ENCODE measurements at places on chromosomes 11 and 22.

- peak; percentile 30 for DNase-seq
These were observed 1.1 kb downstream of the PANX1 start for GRCh38 chr11:94129512-94130297.

GRCh38 chr22:27296091-27296675, 505.4 kb downstream of the MN1 start:
- no peak for DNase-seq

DNA sequence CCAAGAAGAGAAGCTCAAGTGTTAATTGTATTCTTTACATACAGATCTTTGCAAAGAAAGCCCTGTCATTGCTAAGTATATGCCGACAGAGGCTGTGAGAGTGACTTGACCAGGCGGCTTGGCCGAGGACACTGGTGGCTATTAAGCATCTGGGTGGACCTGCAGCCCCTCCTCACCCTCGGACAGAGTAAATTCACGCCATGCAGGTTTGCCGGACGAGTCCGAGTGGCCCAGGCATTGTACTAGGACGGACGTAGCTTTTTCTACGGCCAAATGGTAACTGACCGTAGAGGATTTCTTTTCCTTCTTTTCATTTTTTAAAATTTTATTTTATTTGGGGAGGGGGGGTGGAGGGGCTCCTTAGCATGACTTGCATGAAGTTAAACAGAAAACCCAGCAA, 47.0 kb downstream of the KCNC1 start:
- no peak for DNase-seq

DNA sequence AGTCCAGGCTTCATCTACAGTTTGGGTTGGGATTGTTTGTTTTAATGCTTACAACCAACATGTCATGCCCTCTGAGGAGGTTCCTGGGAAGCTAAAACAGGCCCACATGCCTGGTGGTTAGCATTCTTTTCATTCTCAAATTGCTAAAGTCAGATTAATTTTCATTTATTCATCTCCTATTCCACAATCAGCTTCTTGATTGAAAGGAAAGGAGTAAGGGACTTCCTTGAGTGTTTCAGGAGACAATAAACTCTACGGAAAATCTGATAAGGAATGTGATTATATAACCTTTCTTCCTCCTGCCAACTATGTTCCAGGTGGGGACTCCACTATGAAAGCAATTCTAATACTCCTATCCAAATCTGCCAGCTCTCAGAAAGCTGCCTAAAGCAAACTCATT, 30.8 kb downstream of the MRTFA start:
- no peak for DNase-seq

DNA sequence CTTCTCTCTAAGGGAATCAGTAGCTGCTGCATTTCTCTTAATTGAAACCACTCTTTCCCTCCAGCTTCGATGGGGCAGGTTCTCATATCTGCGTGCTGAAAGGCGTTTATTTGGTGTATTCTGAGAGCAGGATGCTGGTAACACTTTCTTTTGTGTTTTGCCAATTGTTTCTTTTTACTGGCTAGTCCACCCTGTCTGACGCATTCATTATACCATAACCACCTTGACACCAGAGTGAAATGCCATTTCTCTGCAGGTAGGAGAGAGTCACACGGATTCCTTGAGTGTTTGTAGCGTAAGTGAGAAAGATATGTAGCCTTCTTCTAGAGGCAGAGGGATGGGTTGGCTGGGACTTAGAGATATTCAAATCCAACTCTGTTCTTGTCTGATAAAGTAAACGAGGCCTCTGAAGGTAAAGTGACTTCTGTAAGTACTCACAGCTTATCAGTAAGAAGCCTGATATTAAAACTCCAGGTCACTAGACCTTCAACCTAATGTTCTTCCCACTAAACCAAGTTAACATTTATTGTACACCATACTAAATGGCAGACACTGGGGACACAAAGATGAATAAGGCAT, 21.4 kb downstream of the CD44 start:
- DNase-seq, result no peak

DNA sequence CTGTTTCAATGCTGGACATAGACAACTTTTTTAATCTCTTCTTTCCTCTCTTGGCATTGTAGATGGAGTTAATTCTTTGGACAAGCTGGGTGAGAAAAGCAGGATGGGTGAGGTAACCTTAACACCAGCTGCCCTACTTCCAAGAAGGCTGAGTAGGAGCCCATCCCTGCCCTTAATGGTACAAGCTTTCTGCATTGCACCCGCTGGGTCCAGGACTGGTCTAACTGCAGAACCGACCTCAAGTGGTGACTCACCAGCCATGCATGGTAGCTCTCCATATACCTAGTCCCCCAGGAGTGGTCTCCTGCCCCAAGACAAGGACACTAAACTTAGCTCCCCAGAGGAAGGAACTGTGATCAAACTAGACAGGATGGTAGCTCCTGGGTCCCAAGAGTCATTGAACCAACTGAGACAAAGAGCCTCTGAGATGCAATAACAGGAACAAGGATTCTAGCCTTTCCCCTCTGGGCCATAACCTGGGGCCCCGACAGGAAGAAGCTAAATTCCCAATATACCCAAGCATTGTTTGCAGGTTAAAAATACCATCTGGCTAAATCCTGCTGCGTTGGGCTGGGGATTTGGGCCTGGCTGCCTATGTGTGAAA, 32.1 kb downstream of the RPL27A start:
- no peak for DNase-seq

GRCh38 chr11:26974069-26974783, 19.7 kb upstream of the FIBIN start:
- no peak for DNase-seq

DNA sequence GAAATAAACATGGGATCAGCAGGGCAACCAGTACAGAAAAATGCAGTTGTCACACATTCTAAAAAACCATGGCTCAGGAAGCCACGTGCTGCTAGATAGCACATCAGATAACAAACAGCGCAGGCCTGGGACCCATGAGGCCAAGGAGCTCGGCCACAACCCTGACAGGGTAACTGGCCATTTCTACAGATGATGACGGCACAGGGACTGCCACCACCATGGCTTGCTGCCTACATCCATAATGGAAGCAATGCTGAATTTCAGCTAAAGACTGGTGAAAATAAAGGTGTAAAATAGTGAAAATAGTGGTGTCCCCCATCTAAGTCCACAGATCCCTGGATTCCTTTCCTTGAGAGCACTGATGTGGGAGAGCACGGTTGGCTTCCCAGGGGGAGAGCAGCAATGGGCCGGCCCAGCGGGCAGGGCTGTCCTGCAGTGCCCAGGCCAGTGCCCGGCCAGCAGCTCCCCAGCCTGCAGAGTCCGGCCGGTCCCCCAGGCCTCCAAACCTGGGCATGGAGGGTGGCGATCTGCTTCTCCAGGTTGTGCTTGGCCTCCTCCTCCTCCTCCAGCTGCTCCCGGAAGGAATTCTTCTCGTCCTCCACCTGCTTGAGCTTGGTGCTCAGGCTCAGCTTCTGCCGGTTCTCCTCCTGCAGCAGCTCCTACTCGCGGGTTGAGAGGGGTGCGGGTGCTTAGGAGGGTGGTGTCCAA, 40.0 kb downstream of the APOL1 start:
- DNase-seq, result no peak

DNA sequence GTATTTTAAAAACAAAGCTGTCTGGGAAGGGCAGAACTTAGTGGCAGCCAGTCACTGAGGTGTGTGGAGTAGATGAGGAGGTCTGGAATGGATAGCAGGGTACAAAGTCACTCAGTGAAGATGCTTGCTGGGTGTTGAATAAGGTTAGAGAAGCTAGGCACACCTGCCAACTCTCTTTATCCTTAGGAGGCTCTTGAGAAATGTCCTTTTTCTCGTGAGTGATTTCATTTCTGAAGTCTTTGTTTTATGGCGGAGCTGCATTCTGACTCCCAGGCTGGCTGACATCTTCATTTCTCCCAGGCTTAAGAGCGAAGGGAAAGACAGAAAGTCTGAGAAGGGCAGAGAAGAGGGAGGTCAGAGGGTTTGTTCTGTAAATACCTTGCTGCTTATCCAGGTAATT, 31.0 kb downstream of the CECR2 start:
- no peak for DNase-seq

DNA sequence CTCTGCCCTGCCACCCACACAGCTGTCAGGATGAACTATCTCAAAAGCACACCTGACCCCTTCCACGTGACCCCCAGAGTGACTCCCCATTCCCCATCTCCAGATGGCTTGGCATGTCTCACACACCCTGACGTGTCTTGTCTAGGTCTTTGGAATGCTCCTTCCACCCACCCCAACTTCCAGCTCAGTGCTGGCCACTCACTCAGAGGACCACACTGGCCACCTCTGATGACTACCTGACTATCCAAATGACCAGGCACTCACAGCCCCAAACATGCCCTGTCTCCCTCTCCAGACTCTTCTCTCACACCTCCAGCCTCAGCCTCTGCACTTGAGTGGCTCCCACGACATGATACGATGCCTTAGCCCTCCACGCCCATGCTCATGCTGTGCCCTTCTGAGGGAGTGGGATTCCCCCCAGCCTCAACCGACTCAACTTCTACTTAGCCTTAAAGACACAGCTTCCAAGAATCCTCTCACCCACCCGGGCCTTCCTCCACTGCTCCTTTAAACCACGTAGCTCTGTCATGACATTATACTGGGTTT, 259.4 kb downstream of the BUD13 start:
- no peak for DNase-seq

GRCh38 chr11:85732965-85733364, 47.0 kb upstream of the CCDC89 start:
- no peak for DNase-seq

GRCh38 chr22:21718499-21718898, 17.1 kb downstream of the YPEL1 start:
- DNase-seq, result peak; percentile 31

DNA sequence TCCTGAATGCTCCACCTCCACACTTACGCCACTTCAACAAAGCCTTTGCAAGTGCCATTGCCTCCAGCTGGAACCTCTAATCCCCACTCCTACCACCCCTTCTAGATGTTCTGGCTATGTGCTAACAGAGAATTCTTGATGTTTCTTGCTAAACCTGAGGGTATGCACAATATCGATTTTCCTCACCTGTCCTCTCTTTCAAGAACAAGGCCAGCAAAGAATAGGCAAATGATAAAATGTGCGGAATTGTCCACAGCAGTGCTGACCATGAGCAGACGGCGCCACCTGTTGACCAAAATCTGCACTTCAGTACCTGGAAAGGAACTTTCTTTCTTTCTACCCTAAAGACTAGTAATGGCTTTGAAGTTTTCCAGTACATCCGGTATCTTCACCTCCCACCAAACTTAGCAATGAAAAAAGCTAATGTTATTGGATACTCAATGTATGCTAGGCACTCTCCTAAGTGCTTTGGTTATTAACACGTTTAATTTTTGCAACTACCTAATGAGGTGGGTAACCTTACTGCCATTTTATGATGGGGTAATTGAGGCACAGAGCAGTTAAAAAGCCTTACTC, 3.4 kb downstream of the TIMM10 start:
- DNase-seq, result peak; percentile 63

DNA sequence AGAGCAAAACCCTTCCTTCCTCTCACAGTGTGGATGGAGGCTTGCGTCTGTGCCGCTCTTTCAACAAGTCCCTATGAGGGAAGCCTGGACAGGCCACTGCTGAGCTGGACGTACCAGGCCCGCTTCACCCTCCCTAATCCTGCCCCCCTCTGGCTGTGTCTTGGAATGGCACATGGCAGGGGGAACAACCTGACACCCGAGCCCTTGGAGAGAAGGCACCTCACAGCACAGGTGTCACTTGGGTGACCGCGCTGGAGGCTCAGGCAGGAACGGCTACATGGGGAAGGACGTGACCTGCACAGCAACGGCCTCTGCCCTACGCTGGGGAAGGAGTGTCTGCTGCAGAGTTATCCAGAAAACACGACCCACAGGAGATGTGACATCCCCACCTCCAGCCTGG, 11.0 kb downstream of the CARS1 start:
- DNase-seq, result no peak

DNA sequence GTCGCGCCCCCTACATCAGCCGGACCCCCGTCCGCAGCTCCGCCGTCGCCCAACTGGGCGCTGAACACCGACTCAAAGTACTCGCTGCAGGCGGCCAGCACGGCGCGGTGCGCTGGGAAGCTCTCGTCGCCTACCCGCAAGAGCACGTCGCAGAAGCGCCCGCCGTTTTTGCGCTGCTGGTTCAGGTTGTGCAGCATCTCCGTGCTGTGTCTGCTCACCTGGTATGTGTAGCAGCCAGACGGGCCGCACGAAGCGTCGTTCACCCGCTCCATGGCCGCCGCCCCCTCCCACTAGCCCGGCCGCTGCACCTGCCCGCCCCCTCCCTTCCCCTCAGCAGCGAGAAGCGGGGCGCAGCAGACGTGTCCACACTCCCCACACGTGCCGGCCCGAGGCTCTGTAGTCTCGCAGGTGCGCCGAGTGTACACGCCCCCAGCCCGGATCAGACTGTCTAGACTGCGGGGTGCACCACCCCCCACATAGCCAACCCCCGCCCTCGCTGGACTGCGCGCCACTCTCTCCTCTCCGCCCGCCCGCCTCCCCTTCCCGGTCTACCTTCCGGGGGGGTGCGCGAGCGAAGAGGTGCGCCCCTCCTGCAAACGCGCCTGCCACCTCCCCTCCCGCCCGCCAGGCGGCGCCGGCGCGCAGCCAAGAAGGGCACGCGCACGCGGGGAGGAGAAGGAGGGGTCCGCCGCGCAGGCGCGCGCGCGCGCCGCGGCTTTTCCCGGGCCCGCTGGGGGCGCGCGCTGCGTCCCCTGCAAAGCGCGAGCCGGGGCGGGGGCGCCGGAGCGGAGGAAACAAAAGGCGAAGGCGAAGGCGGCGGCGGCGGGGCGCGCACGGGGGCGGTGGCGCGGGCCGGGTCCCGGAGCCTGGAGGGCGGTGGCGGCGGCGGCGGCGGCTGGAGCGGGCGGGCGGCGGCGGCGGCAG, 553 bp downstream of the PATZ1 start:
- DNase-seq, result peak; percentile 91

GRCh38 chr11:76263166-76263565, 56.9 kb upstream of the WNT11 start:
- no peak for DNase-seq

DNA sequence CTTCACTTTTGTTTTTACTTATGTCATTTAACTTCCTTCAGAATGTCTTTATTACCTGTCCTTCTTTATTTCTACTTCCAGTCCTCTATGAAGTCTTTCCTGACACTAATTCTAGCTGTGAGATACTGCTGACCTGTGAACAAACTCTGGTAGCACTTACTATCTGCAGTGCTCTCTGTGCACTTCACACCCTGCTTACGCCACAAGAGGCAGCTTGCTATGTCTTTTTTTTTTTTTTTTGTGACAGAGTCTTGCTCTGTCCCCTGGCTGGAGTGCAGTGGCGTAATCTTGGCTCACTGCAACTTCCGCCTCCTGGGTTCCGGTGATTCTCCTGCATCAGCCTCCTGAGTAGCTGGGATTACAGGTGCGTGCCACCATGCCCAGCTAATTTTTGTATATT, 10.7 kb downstream of the STIM1 start:
- DNase-seq, result peak; percentile 25

- peak; percentile 79 for DNase-seq
These were observed at the start of gene SLC37A2 for GRCh38 chr11:125062931-125063428. Gene SLC37A2 (plus strand): TSS chr11:125063305. CDS start chr11:125063368, 63 bp downstream.

- no peak for DNase-seq
These were observed 27.9 kb upstream of the RASL10A start for GRCh38 chr22:29343313-29343805.

DNA sequence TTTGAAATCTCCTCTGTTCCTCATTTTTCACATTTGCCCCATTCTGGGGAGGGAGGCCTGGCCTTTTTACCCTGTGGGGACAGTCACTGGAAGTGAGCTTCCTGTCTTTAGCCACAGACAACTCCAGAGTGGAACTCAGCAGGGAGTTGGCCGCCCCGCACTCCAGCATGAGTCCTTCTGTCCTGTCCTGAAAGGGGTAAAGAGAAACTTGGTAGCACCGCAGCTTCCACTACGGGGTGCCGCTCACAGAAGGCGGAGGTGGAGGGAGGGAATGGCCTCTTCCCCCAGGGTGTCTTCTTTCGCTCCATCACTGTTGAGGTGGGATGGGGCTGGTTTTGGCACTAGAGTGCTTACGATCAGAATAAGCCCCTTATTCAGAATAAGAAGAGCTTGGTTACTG, 132.2 kb downstream of the ST3GAL4 start:
- DNase-seq, result no peak

Measured in kidney tubule cell (primary cell).